ENCODE measurements at places on chromosomes 4 and X. TPM values are rescaled to one million over a fixed set of nuclear protein-coding genes. Genes with fewer than 3 reads are reported as not detected.

DNA sequence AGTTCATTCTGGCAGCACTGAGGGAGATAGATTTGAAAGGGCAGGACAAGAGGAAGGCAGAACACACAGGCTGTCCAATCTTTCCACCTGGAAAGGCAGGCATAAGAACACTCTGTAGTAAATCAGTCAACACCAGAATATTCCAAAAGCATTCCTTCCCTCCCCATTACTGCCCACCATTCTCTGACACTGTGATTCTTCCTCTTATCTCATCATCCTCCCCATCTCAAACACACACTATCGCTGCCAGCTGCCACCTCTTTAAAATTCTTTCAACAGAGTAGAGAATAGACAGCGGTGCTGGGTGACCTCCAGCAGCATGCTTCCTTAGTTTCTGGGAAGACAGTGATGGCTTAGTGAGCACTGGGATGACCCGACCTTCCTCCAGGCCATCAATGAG is 53.7 kb upstream of the MYOZ2 start:
- DNase-seq: no peak

- peak; percentile 46 for DNase-seq
These were observed at the start of gene IGFBP7 for GRCh38 chr4:57109847-57110639. Gene IGFBP7 (minus strand): TSS chr4:57110385. CDS start chr4:57110351, 34 bp downstream.

DNA sequence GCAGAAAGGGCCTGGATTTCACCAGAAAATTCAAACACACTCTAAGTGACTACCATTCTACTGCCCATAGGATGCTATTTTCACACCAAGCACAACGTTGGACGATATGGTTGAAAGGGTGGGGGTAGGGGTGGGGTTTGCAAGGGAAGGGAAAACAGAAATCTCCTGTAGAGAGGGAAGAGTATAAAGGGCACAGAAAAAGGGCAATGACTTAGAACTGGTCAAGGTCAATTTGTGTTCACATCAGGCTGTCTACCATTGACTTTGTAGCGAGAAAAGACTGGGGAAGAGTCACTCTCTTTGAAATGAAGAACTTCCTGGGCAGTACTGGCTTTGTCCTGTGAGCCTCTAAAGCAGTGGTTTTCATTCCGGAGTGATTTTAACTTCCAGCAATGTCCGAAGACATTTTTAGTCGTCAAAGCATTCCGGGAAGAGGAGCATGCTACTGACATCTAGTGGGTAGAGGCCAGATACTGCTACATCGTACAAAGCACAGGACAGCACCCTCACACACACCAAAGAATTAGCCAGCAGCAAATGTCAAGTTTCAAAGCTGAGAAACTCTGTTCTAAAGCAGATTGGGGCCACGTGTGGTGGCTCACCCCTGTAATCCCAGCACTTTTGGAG is 48.4 kb upstream of the SLC7A3 start:
- peak; percentile 8 for DNase-seq

DNA sequence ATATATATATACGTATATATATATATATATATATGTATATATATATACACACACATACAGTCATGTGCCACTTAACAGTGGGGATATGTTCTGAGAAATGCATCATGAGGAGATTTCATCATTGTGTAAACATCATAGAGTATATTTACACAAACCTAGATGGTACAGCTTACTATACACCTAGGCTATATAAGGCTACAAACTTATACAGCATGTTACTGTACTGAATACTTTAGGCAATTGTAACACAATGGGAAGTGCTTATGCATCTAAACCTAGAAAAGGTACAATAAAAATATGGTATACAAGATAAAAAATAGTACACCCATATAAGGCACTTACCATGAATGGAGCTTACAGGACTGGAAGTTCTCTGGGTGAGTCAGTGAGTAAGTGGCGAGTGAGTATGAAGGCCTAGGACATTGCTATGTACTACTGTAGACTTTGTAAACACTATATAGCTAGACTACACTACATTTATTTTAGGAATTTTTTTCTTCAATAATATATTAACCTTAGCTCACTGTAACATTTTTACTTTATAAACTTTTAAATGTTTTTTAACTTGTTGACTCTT is 13.2 kb upstream of the CCSER1 start:
- DNase-seq: no peak

GRCh38 chr4:184906480-184907097 is 80.8 kb upstream of the ACSL1 start:
- DNase-seq: no peak

DNA sequence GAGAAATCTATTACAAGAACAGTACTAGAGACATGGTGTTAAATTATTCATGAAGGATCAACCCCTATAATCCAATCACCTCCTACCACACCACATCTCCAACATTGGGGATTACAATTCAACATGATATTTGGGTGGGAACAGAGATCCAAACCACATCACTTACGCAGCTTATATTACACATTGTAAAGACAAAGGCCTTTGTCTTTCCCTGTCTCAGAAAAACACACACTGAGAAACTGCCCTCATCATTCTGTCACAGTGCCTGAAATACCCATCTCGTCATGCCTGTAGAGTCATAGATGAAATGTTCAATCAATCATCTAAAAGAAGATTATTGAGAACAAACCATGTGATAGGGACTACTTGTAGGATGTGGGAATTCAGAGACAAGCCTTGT is 558.8 kb upstream of the GRIA3 start:
- DNase-seq: no peak

GRCh38 chrX:42846741-42847140 is 68.8 kb upstream of the PPP1R2C start:
- no peak for DNase-seq

DCAF8L1 gene
- 0.24 TPM for total RNA-seq

ABCG2 gene
- total RNA-seq: 3.1 TPM

ATRX gene
- total RNA-seq: 18.1 TPM

PRSS12 gene
- 10.9 TPM for total RNA-seq
